ENCODE measurements at places on chromosomes 13 and 19.

GRCh38 chr19:53634768-53635167 lies 3.0 kb downstream of the DPRX start:
- DNase-seq, result no peak

- DNase-seq, result no peak
Observed at GRCh38 chr19:20279516-20279915, 112.5 kb downstream of the ZNF486 start.

DNA sequence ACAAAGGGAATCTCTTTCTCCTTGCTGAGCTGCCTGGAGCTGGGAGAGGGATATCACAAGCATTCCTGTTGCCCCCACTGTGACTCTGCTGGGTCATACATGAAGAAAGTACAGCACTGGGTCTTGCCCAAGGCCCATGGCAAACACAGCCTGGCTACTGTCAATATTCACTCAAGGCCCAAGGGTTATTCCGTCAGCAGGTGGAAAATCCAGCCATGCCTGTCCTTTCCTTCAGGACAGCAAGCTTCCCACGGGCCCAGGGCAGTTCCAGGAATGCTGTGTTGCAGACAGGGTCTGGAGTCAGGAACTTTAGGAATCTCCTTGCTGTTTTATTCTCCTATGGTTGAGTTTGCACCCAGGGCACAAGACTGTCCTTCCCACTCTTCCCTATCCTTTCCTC lies 106.8 kb downstream of the TNFSF13B start:
- DNase-seq, result no peak

DNA sequence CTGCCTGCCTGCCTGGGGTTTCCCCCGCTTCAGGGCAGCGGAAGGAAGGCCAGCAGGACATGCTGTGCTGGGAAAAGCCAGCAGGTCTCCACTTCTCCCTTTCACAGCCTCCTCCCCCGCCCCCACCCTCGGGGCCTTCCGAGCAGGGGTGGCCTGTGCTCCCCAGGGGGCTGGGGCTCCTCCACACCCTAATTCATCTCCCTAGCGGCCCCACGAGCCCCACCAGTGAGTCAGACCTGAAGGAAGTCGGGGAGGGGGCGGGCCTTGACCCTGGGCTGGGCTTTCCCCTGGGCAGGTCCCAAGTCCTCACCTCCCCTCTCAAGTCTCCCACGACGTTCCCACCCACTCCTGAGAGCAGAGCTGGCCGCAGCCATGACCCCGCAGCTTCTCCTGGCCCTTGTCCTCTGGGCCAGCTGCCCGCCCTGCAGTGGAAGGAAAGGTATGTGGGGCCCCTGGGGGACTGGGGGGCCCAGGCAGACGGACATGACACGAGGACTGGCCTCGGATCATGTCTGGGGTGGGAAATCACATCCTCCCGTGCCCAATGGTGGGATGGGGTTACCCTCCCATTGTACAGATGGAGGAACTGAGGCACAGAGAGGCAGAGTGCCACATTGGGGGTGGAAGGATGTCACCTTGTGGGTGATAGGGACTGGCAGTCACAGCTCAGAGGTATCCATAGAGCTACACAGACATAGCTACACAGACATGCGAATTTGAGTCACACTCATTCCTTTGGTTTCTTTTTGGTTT lies at the start of gene EBI3:
TSS of gene EBI3 (plus strand) at position 345 of the 753 bp plus-strand sequence. CDS start at position 373, 28 bp downstream.
- peak; percentile 31 for DNase-seq

GRCh38 chr13:57874530-57874929 lies 243.0 kb downstream of the PCDH17 start:
- DNase-seq, result no peak

- DNase-seq, result no peak
Observed at GRCh38 chr13:67574320-67575233, 344.4 kb upstream of the PCDH9 start.

- no peak for DNase-seq
Observed at GRCh38 chr13:20969182-20969581, 66.6 kb upstream of the XPO4 start.

- peak; percentile 74 for DNase-seq
Observed at GRCh38 chr19:10701955-10702525, 801 bp downstream of the QTRT1 start.

- peak; percentile 37 for DNase-seq
Observed at GRCh38 chr13:45828256-45828968, 23.1 kb downstream of the SIAH3 start.

- DNase-seq, result no peak
Observed at GRCh38 chr19:57637379-57637778, 4.4 kb downstream of the ZNF211 start.

- DNase-seq, result no peak
Observed at GRCh38 chr13:19345158-19345557, 163.5 kb upstream of the TUBA3C start.

DNA sequence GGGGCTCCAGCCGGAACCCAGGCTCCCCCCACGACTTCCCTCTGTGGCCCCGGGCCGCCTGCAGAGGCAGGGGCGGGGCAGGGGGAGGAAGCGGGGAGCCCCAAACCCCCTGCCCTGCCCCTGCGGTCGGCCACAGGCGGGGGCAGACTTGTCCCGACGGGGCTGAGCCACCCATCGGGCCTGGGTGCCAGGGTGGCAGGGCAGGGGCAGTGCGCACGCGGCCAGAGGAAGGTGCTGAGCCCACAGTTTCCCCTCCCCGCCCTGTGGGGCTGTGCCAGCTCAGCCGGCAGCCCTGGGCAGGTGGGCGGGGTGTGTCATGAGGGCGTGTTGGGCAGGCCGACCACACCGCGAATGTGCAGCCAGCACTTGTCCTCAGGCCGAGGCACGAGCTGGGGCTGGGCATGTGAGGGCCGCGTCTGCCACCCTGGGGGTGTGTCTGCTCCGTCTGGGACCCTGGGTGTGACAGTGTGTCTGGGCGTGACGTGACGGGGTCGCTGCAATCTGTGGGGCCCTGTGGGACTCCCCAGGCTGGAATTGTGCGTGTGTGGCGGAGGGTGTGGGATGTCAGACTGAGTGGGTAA lies 17.7 kb downstream of the CCDC97 start:
- peak; percentile 87 for DNase-seq

GRCh38 chr19:48982280-48982679 lies 10.8 kb downstream of the GYS1 start:
- DNase-seq, result no peak

DNA sequence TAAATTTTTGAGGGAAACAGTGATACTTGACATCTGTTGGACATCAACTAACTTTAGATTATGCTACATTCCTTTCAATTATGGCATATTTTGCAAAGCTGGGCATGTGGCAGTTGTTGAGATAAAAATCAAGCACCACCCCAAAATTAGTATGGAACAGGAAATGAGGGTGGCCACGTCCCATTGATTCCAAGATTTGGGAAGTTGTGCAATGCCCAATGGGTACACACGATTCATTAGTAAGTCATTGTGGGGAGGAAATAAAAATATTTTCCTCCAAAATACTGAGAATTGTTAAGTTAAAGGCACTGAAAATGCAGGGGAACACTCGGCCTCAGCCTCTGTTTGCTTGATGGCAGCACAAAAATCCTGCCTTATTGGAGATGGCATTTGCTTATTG lies 7.6 kb downstream of the ERICH6B start:
- no peak for DNase-seq

DNA sequence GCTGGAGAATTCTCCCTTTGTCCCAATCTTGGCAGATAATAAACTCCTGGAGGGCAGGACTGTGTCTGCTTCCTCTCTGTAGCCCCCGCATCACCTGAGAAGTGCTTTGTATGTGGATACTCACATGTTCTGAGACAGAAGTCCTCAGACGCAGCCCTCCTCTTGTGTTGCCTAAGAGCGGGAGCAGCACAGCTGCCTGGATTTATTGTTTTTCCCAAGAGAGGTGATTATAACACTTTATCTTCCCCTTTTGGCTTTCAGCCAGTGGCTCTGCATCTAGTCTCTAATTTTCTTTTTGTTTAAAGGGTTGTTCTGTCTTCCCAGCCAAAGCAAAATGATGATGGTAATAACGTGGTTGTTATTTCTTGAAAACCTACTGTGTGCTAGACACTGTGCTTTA lies 36.1 kb downstream of the OLFM4 start:
- no peak for DNase-seq

DNA sequence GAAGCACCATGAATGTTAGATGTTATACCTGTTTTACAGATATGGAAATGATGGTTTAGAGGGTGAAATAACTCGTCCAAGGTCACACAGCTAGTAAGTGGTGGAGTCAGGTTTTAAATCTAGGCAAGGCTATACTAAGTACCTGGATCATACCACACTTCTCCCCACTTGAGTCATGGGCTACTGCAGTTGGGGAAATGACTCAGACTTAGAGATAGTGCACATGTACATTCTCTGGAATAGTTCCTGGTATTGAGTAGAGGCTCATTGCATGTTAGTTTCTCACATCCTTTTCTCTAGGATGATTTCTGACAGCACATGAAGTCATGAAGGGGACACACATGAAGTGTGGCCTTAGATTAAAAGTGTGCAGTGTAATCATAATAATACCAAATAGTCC lies 76.2 kb upstream of the TNFSF11 start:
- DNase-seq, result no peak

- DNase-seq, result no peak
Observed at GRCh38 chr13:111253365-111253872, 67.0 kb upstream of the TEX29 start.

GRCh38 chr13:114296902-114297301 lies 15.5 kb downstream of the UPF3A start:
- DNase-seq, result no peak

DNA sequence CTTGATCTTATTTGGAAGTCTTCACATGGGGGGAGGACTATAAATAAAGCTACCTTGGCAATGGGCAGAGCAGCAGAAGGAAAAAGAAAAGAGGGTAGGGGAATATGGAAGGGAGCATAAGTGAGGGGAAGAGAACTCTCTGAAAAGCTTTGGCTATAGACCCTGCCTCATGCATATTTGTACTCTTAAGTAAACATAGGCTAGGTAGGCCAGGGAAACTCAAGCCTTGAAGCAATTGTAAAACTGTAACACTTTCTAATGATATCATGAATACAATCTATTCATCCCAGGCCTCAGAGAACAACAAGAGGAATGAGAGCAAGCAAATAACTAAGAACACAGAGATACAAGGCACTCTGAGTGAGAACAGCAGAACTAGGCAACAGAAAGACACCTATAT lies 20.4 kb downstream of the MYCBP2 start:
- DNase-seq, result no peak

DNA sequence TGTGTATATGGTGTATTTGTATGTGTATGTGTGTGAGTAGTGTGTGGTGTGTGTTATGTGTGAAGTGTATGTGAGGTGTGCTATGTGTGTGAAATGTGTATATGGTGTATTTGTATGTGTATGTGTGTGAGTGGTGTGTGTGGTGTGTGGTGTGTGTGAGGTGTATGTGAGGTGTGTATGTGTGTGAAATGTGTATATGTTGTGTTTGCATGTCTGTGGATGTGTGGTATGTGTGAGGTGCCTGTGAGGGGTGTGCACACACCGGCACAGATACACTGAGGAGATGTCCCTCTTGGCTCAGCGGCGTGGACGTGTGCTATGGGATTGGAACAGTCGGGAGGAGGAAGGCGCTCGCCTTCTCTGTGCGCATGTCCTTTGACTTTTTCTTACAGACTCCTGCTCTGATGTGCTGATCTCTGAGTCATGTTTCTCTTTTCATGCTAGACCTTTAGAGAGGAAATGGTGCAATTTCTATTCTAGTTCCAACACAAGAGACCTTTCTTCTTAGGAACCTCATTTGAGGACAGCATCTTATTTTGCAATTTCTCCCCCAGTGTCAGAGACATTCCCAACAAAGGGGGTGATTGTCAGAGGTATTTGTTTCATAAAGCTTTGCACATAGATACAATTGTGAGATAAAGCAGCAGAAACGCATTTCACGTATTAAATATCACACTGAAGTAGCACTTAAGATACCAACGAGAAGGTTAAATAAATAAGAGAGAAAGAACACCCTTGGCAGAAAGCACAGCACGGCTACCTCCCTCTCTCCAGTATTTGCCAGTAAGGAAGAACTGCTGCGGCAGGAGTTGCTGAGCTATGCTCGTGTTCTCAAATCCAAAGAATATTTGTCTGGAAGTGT lies 11.3 kb upstream of the TNFRSF19 start:
- peak; percentile 44 for DNase-seq

- DNase-seq, result no peak
Observed at GRCh38 chr13:40192858-40193257, 473.6 kb downstream of the FOXO1 start.

DNA sequence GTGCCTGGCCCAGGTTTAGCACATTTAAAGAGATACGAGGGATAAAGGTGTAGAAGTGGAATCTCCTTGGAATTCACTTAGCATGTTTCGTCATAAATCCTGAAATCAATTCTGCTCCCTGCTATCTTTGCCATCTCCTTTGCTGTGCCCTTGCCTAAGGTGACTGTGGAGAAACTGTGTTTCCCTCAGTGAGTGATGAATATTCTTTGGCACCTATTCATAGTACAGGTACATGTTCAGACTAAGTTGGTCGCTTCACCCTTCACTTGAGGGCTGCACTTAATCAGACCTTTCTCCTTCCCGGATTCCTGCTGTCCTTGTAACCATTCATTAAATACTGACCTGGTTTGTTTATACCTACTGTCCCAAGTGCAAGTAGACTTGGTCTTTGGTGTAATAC lies 17.8 kb downstream of the PCCA start:
- DNase-seq, result no peak

DNA sequence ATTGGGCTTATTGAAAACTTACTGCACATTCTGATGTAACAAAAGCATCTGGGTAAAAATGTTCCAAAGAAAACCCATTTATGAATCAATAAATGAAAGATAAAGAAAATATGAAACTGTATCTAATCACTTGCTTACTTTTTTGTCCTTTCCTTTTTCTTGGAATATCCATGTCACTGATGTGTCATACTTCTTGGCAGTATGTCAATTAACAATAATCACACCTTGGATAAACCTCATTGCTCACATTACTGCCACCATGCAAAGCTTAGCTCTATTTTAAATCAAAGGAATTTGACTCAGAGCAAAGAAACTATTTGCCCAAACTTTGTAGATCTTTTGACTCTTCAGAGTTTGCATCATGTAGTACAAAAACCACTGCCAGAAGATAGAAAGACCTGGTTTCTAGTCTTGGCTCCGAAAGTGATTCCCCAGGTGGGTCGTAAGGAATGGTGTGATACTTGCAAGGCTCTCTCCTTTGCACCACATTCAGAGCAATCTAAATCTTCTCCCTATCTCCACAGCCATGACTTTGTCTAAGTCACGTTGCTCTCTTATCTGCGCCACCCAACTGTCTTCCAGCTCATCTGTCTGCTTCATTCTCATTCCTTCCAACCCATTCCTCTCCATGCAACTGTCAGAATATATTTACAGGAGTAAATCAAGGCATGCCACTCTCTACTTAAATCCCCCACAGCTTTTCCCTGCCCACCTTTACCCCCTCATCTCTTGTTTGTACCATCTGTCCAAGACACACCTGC lies 311.9 kb downstream of the COG6 start:
- DNase-seq, result no peak

DNA sequence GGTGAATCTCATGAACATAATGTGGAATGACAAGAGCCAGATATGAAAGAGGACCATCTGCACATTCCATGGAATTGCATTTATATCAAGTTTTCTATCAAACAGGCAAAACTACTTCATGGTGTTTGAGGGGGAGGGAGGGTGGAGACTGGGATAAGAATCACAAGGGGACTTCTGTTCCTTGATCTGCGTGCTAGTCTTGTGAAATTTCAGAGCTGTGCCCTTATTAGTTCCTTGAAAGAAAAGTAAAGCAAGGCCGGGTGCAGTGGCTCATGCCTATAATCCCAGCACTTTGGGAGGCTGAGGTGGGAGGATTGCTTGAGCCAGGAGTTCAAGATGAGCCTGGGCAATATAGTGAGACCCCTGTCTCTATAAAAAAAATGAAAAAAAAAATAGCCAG lies 30.2 kb upstream of the CEBPG start:
- DNase-seq, result no peak

- peak; percentile 81 for DNase-seq
Observed at GRCh38 chr13:50909605-50910484, at the start of gene RNASEH2B. Gene RNASEH2B, plus strand, starts transcription at chr13:50909791. Its CDS starts 286 bp downstream, at chr13:50910077.
